Spleen (tissue), 13 donors: ENCODE measurements at places on chromosomes 6 and 20. TPM values are rescaled to one million over a fixed set of nuclear protein-coding genes. Genes with fewer than 3 reads are reported as not detected.

DNA sequence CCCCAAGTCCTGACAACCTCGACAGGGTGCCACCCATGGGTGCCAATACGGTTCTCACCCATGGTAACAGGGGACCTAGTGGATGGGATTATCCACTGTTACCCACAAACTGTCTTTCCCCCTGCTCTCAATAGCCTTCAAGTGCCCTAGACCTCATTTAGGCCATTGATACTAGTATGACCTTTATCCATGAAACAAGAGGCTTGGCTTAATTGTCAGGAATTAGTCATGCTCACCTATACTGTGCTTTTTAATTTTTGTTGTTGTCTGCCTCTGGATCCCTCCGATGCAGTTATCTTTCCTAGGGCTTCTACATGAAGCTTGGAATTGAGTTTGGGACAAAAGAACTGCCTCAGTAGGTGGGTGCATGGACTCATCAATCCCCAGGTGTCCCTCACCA, 11.8 kb upstream of the IL22RA2 start:
- no peak for DNase-seq

DNA sequence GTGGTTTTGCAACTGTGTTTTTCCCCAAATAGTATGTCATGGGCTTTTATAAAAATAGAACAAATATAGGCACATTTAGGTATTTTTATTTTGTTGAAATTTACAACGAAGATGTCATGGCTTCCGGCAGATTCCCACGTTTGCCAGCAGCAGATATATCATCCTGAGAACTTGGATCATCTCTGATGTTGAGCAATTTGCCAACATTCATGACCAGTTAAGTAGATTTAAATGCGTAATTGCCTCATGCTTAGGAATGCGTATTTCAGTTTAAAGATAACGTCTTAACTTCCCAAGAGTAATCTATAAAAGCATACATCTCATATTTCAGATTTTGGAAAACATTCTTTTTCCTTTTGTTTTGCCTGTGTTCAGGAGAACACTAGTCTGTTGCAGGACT, 457.8 kb downstream of the QKI start:
- DNase-seq = no peak

GRCh38 chr6:139776041-139776440, 401.6 kb upstream of the CITED2 start:
- no peak for DNase-seq

DNA sequence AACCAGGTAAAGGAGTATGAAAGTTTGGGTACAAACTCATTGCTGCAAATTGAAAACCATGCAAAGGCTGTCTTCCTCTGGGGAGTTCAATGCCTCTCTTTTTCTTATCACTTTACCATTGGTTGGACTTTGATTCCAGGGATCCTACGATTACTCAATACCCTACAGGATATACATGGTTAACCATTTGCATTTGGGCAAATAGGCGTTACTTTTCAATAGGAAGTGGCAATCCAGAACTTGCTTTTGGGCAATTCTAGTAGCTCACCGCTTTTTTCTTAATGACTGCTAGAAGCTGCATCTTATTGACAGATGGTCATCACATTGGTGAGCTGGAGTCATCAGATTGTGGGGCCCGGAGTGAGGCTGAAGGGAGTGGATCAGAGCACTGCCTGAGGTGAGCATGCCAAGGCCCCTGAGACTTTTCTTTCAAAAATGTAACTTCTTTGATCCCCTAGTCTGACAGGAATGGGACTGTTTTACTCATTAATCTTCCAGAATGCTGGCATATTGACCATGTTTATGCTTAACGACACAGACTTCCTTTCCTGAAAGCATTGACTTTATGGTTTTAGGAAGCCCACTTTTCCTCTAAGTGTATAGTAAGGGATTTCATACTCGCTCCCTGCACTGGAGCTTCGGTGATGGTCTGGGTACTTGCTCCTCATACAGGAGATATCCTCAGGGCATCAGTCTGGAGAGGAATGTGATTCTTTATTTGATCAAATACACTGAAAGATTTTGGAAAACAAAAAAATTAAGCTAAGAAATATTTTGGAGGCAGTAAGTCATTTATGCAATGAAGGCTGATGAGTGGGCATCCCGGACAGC, at the start of gene CCR6:
TSS of gene CCR6 (plus strand) at position 270 of the 831 bp plus-strand sequence. CDS start 13,039 bp downstream, outside the sequence.
- no peak for DNase-seq

- DNase-seq = no peak
Measured at GRCh38 chr6:147281895-147282565, 77.8 kb downstream of the STXBP5 start.

- DNase-seq = no peak
Measured at GRCh38 chr6:8131265-8131897, 29.0 kb upstream of the EEF1E1 start.

GRCh38 chr6:139698526-139699176, 324.2 kb upstream of the CITED2 start:
- no peak for DNase-seq

GRCh38 chr20:8796088-8796660, 272.7 kb upstream of the PLCB4 start:
- DNase-seq = no peak

DNA sequence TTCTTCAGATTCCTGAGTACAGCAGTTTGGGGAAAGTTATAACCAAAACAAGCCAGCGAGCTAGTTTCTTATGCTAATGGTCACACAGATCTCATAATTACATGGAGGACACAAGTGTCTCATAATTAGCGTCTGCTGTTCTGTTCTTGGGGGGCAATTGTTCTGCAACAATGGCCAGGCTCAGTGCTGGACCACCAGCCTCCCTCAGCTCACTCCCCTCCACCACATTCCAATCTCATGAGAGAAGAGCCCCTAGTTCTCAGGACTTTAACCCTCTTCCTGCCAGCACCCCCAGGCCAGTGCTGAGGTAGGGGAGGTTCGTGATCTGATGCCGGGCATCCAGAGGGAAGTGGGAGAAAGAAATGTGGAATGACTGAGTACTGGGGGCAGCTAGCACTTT, 20.2 kb upstream of the TOX2 start:
- no peak for DNase-seq

Gene GABRR2
- total RNA-seq = 13.0 TPM

DNA sequence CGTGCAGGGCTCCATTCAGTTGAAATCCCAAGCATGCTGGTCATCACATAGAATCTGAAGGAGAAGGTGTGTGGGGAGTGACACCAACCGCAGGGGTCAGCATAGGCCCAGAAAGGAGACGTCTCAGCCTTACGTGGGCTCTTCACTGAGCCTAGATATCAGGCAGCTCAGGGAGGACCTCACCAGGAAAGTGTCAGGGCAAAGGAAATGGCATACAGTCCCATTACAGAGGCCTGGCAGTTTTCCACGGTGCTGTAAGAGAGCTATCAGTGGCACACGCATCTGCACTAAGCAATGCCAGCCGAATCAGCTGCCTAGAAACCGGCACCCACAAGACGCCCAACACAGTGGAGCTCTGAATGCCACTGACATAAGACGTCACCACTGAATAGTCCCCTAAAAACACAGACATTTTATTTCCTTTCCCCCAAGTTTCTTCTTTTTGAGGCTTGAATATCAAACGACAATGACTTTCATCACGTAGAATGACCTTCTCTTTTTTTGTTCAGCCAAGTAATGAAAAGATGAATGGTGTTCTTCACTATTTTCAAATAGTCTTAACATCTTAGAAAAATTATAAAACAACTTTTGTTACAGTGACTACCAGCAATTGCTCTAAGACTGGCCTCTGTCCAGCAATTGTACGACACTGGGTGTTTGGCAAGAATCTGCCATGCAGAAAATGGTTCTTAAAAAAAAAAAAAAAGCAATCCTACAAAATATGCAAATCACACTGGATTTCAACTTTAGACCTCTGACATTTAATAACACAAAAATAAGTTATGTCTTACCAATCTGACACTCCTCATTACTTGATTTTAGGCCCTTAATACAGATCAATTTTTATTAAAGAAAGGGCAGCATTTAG, 88.9 kb upstream of the FOXQ1 start:
- DNase-seq = no peak

DNA sequence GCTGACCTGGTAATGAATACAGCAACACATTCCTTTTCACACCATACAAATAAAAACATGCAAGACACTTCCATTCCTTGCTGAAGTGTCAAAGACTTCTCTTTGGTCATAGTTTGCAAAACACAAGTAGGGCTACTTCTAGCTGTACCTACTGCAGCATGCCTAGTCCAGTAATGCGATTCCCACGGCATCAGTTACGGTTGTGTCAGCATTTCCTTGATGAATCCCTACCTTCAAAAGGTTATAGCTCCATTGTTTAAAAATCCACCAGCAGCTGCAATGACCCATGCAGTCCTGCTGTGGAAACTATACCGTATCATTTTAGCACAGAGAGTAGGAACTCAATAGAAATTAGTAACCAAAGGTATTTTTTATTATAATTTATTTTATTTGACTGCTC, 1371.5 kb downstream of the EPHA7 start:
- DNase-seq = no peak

- DNase-seq = no peak
Measured at GRCh38 chr6:163661272-163661671, 246.8 kb downstream of the QKI start.
